ENCODE measurements at places on chromosomes 7 and 10.

- DNase-seq, result no peak
Observed at GRCh38 chr10:98892523-98892922, 343.1 kb downstream of the HPSE2 start.

DNA sequence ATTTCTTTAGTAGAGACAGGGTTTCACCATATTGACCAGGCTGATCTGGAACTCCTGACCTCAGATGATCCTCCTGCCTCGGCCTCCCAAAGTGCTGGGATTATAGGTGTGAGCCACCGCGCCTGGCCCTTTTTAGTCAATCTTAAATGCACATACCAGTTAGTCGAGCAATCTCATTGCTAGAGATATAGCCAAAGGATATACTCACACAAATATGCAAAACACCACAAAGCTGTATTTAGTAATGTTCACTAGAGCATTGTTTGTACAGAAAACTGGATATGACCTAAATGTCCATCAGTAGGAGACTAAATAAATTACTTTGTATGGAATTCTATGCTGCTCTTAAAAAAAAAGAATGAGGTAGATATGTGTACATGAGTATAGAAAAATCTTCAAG is 24.5 kb upstream of the IL6 start:
- DNase-seq, result no peak

- DNase-seq, result no peak
Observed at GRCh38 chr10:33715303-33715975, 381.0 kb upstream of the NRP1 start.

GRCh38 chr7:138025215-138026186 is 23.6 kb upstream of the CREB3L2 start:
- no peak for DNase-seq

GRCh38 chr7:134943785-134944400 is 42.4 kb upstream of the AGBL3 start:
- peak; percentile 67 for DNase-seq

GRCh38 chr7:503575-504111 is 16.0 kb downstream of the PDGFA start:
- no peak for DNase-seq

DNA sequence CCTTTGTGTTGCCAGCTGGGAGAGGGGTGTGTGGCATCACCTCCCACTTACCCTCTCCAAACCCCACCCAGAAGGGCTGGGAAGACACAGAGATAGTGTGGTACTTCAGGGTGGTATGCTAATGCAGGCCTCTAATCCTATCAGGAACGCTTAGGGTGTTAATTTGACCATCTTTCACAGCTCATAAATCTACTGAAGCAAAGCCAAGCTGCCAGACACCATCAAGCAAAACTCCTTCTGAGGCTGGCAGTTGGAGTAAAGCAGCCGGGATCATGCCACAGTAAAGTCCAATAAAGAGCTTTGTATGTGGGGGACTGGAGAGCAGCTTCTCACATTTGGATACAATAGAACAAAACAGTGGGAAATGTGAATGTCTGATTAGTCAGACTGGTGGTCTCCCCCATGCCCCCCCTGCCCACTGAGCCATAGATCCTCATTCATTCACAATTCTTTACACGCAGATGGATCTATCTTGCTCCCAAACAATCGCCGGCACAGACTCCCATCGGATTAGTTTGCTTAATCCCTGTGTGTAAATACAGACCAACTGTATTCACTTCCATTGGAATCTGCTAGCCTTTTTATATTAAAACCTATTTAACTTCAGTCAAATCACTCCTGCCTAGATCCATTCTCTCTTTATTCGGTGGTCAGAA is 29.6 kb downstream of the FGFBP3 start:
- DNase-seq, result no peak

DNA sequence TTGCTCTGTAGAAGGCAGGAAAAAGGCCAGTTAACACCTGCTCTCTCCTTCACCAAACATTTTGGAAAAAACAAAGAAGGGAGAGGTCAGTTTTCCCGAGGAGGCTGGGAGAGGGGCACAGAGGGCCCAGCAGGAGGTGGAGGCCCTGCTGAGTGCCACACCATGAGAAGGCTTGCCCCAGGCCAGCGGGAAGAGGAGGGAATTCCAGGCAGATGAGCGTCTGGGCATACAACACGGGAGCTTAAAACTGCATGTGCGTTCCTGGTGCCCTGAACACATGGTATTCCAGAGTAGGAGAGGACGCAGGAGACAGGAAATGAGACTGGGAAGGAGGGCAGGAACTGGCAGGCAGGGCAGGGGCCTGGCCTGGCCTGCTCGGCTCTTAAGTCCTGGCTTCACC is 182.4 kb downstream of the CCDC3 start:
- no peak for DNase-seq

DNA sequence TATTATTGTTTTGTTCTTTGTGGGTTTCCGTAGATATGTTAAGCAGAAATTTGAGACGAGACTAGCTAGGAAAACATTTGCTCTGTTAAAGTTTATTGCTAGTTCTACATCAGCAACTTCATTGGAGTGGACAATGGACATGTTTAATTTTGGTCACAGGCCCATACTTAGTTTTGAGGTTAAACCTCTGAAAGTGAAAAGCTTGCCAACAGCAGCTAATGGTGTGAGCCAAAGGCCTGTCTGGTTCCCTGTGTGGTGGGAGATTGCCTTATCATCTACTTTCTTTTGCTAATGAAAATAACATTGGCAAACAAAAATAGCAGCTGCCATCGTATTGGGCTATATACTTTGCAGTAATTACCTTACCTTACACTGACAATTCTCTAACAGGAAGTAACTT is 388.4 kb upstream of the FZD8 start:
- DNase-seq, result no peak

DNA sequence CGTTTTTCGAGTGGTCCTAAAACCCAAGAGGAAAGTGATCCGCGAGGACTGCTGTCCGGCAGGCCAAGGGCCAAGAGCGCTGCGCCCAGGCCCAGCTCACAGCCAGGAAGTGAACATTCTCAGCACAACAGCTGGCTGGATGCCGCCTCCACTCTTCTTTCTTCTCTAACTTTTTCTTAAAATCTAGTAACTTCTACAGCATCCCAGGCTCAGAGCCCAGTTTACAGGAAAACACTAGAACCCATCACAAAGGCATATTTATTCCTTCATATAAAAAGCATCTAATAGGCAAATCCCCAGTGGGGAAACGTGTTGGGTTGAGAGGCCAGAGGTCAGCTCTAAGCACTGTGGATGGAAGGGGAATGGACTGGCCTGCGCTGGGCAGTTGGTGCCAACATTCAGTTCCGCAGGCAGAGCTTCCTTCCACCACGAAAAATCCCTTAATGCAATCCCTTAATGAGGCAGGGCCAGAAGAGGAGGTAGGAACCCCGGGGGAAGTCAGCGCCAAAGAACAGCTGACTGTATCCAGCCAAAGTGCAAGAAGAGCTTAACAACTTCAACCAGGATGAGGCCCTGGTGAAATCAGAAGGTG is 74.8 kb downstream of the ZRANB1 start:
- DNase-seq, result no peak

Data from GM13977 (cell line).